ENCODE measurements at places on chromosomes 6 and 20. TPM values are rescaled to one million over a fixed set of nuclear protein-coding genes. Genes with fewer than 3 reads are reported as not detected.

DNA sequence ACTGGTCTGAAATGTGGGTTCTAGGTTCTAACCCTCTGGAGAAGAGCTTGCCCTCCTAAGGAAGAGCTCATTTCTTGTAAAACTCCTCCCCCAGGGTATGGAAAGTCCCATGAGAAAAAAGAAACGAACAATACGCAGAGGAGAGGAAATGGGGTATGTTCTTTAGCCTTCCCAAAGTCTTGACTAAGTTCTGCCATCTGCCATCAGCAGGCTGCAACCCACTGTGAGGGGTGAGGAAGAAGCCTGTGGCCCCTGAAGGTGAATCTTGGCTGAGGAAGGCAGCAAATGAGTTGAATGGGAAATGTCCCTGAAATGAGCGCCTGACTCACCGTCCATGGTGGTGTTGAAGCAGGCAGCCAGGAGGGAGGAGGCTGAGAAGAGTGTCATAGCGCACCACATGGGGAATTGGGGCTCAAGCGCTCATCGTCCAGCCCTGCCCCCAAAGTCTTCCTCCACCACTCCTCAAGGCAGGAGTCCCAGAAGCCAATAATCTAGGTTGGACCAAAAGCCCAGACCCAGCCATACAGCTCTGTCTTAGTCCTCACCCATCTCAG, 10.4 kb upstream of the MATN4 start:
- DNase-seq = no peak

DNA sequence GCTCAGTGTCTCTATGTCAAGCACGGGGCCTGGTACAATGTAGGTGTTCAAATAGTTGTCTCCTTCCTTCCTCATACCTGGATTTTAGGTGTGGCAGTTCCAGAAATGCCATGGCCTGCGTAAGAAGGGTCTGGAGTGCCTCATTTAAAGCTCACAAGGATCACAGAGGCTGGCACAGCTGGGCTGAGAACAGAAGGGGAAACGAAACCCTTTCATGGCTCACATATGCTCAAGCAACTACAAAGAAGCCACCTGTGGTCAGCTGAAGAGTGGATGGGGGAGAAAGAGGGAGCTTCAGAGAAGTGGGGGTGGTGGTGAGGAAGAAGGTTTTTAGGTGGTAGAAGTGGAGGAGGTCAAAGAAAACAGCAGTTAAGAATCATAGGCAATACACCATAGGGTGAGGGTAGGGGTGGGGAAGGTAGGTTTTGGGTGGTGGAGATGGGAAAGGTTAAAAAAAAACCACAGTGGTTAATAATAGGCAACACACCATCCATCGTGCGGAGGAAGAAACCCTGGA, 17.0 kb upstream of the TOP1 start:
- DNase-seq = no peak

GRCh38 chr6:14711056-14711703, 534.7 kb upstream of the JARID2 start:
- no peak for DNase-seq

DNA sequence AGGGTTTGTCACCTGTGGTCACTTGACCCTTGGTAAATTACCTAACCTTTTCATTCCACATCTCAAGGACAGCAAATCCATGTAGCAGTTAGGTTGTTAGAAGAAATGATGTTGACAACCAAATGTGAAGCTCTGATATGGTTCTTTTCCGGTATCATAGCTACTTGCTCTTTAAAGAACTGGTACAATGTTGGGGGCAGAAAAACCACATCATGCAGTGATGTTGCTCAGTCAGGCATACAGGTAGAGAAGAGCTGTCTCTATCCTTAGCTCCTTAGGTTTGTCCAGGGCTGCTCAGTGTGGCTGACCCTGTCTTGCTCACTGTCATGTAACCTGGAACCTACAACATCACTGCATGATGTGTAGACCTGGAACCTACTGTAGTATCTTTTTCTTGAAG, 135.5 kb downstream of the LRRC1 start:
- DNase-seq = no peak

GRCh38 chr6:4896401-4896800, 107.4 kb downstream of the RPP40 start:
- no peak for DNase-seq

GRCh38 chr6:44739181-44739580, 351.7 kb downstream of the CDC5L start:
- no peak for DNase-seq

- no peak for DNase-seq
These were observed 14.5 kb downstream of the BRD2 start for GRCh38 chr6:32982702-32983492.

DNA sequence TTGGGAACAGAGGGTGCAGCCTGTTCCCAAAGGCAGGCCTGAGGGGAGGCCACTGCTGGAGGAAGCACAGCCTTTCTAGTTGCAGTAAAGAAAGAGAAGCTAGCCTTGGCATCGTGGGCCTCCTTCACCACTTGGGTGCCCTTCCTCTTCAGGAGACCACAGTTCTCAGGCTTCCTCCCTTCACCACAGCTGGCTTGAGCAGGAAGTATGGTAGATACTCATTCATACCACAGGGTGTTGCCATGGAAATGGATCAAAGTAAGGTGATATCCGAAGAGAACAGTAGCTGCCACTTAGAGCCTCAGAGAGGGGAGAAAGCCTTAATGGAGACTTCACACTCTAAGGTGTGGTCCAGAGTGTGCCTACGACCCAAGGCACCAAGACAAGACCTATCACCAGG, 120.4 kb upstream of the RIPOR2 start:
- DNase-seq = no peak

DNA sequence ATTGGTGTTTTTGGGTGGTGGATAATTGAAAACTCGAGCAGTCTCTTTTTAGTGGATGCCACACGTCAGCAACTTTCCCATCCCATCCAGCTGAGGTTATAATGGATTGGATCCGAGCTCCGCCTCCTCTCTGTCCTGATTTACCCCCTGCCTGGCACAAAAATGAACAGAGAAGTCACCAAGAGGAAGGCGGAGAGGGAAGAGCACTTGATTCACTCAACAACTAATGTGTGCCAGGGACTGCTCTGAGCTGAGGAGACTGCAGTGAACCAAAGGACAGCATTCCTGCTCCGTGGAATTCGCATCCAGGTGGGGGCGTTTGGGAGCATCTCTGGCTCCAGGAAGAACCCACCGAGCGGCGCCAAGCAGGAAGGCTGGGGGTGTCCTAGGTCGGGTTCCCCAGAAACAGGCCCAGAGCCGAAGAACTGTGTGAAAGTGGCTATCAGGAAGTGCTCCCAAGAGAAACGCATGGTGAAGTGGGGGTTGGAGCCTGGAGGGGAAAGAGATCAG, 95.8 kb upstream of the NAA20 start:
- no peak for DNase-seq

- DNase-seq = no peak
These were observed 4.0 kb downstream of the SIM1 start for GRCh38 chr6:100460650-100461204.

DNA sequence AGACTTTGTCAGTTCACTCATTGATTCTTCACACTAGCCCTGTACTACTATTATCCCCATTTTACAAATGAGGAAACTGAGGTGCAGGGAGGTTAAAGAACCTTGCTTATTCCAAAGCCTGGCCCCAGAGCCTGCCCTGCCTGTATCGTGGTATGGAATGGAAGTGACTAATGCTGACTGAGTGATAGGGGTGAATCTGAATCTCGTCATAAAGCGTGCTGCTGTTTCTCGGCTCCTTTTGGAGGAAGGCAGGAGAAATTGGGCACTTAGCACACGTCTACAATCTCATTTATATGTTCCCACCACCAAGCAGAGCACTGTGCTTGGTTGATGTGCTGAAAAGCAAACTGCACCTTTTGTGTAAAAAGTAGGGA, 17.1 kb downstream of the GFRA4 start:
- DNase-seq = no peak

DNA sequence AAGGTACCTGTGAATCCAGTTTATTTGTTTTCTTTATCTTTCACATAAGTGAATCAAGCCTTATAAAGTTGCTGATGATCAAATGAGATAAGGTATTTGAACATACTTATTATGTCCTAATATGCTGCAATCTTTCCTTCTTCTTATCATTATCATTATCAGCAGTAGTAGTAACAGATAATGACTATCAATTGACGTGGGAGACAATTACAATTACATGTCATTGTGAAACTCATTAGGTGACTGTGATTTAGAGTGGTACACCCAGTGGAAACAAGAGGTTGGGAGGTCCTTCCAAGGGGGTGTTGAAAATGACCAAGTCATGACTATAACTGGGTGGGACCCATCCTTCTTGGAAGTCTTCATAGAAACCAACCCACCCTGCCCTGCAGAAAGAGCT, 2.8 kb downstream of the CLIC5 start:
- no peak for DNase-seq

- DNase-seq = no peak
These were observed 164.5 kb downstream of the COL12A1 start for GRCh38 chr6:75041381-75041780.

DNA sequence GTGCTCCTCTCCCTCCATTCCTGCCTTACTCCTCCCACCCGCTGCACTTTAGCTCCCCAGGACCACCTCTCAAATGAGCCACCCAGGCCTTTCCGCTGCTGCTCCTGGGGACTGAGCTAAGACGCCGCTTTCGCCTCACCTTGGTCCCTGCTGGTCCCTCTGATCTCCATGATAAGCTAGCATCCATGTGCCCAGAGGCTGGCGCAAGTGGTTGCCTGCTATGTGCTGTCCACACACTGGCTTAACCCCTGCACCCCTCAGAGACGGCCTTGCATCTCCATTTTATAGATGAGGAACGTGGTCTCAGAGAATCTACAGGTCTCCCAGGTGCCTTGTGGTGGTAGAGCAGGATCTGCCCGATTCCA, 160.1 kb upstream of the PMEPA1 start:
- peak; percentile 51 for DNase-seq

DNA sequence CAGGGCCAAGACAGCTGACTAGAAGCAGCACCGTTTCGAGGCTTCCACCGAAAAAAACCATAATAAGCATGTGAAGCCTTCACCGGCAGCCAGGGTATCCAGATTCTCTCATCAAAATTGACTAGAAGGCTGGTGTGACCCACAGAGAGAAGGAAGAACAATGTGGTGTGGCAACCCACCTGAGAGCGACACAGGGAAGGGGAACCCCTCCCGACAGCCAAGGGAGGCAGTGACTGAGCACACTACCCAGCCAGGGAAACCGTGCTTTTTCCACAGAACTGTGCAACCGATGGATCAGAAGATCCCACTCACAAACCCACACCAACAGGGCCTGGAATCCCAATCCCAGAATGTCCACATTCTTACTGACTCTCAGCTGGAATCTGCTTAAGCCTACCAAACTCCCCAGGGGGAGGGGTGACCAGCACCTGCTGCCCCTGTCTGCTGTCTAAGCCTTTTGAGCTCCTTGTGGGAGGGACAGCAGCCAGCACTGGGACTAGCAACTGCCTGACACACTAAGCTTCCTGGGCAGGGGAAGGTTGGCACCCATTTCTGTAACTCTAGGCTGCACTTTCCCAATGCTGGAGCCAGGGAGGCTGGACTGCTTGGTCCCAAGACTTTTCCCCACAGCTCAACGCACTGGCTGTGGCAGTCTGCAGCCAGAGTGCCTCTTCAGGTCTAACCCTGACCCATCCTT, 231.9 kb upstream of the FAM83B start:
- no peak for DNase-seq

DNA sequence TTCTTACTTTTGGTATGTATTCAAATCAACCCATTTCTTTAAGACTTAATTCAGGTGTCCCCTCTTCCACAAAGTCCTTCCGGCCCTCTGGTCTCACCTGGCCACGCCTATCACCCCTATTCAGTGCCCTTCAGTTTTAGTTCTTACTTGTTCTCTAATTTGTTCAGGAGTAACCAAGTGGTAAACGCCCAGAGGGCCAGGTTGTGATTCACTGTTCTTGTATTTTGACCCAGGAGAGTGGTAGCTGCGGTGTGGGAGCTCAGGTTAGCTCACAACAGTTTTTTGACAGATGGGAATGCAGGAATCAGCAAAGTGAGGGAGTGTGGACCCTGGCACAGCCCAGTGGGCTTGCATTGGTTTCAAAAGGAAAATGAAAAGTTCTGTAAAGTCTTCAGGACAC, 81.7 kb upstream of the RIPOR2 start:
- DNase-seq = no peak

DNA sequence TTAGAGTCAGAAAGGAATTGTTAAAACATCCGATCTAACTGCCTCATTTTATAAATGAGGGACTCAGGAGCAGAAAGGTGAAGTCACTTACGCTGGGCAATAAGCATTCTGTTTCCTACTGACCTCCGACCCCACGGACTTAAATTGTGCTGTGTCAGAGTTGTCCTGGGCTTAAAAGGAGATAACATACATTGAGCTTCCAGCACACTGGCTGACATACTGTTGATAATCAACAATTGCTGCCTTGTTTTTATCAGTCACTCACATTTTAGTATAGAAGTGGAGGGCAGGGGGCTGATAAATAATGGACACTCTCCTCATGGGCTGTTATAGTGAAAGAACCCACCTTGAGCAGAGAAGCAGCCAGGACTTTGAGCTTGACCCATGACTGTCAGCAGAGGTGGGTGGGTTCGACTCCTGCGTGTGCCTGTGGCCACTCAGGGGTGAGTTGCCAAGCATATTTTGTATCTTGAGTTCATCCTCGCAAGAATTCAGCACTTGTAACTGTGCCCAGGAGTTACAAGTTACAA, 166.5 kb upstream of the JARID2 start:
- no peak for DNase-seq

- DNase-seq = no peak
These were observed 219.4 kb downstream of the SOD2 start for GRCh38 chr6:159473475-159474263.

DNA sequence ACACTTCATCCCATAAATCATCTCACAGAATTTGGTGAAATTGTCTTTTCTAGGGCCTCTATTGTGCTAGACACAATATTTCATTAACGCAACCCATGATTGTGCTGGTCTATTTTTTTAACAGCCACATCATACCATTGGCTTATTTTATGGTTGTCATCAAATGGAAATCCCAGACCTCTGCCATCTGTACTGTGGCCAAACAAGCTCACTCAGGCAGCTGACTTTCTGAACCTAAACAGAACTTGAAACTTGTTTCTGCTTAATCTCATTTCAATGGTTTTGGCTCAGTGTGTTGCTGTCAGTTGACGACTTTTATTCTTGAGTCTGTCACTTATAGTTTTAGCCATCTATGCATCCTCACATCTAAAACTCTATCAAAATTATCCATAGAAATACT, 111.8 kb downstream of the HAO1 start:
- no peak for DNase-seq

- no peak for DNase-seq
These were observed 108.0 kb downstream of the LAMA2 start for GRCh38 chr6:128990915-128991314.

POM121L2 gene
- total RNA-seq = not detected

PARD6B gene
- total RNA-seq = 5.9 TPM

LZTS3 gene
- 18.9 TPM for total RNA-seq

FNDC11 gene
- total RNA-seq = not detected

DPPA5 gene
- total RNA-seq = not detected

CRISP2 gene
- not detected for total RNA-seq

MLIP gene
- 170 TPM for total RNA-seq

PRR18 gene
- not detected for total RNA-seq

LGSN gene
- not detected for total RNA-seq
